ENCODE measurements at places on chromosomes 6 and 20.

GRCh38 chr6:124396361-124396760, 565.9 kb upstream of the RNF217 start:
- no peak for DNase-seq

- DNase-seq, result no peak
Observed at GRCh38 chr20:63711085-63711645, 3.3 kb downstream of the ZGPAT start.

DNA sequence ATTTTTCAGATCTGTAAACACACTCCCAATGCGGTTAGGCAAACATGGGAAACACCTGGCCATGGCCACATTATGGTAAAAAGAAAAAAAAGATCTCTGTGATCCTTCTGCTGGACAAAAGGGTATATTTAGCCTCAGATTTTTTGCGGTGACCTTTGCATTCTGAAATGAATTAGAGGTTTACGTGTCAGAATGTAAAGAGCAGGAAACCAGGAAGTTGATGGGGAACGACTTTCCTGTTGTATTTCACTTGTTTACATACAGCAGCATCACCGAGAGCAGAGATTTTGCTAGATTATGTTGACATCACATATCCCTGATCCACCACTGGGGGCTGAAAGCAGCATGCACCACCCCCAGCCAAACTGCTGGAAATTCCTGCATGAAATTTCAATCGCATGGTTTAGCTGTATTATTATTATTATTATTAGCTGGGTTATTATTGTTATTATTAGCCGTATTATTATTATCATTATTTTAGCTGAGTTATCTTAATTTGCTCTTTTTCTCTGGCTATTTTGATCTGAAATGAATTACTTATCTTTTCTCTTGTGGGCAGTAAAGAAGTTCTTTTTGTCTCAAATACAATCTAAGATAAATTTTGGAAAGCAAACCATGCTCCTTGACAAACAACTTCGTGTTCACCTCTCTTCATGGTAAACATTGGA, 189.4 kb downstream of the ZFP64 start:
- no peak for DNase-seq

DNA sequence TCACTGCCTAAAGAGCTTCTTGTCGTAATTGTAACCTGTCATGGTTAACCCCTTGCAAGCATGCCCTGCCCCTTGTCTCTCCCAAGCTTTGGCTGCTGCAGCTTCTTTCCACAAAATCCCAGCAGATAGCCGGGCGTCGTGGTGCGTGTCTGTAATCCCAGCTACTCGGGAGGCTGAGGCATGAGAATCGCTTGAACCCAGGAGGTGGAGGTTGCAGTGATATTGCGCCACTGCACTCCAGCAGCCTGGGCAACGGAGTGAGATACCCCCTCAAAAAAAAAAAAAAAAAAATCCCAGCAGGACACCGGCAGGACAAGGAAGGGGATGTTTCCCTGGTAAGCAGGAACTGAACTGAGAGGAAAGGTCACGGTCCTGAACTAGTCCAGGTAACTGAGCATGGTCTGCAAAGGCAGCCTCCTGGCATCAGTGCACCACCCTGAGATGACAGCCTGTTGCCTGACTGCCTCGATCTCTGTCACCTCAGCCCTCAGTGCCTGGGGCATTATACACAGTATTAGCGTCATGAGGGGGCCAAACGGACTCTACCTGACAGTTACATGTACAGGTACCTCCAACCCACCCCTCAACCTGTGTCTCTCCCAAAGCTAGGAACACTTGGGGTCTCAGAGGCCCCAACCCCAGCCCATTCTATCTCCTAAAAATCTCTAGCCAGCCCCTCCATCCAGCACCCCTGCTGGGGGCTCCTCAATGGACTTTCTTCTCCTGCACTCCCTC, 1.8 kb downstream of the LZTS3 start:
- DNase-seq, result no peak

DNA sequence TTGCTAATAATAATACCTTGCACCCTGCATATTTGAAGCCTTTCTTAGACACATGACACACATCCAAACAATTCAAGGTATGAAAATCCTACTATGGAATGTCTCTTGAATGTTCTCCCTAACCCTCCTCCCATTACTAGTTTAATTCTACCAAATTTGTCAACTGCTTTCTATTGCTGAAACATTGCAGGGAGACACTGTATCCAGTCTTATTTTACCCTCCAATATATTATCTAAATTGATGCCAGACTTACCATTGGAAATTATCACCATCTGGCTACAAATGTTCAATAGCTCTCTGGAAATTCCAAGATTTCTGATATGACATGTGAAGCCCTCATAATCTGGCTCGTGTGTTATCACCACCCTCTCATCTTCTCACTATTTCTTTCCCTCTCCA, 1027.3 kb upstream of the CITED2 start:
- no peak for DNase-seq

GRCh38 chr6:163287626-163288025, 126.9 kb upstream of the QKI start:
- no peak for DNase-seq

- DNase-seq, result no peak
Observed at GRCh38 chr20:49637046-49637637, 69.2 kb upstream of the PTGIS start.

DNA sequence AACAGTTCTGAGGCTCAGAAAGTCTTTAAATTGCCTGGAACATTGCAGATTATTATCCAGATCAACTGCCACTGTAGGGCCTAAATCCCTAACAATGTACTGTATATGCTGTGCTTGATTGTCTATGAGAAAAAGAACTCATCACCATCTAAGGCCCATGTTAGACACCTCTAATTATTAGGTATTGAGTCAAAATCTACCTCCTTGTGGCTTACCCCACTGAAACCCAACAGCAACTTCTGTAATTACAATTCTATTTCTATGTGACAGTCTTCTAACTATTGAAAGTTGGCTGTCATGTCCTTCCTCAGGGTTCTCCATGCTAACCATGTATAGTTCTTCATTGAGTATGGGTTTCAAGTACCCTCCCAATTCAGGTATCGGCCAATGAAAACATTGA, 13.9 kb downstream of the MCM9 start:
- no peak for DNase-seq

GRCh38 chr6:125245523-125246264, 56.1 kb downstream of the HDDC2 start:
- no peak for DNase-seq

GRCh38 chr6:13248053-13248452, 80.3 kb downstream of the TBC1D7 start:
- no peak for DNase-seq

All from GM12892 (cell line).